Naive thymus-derived CD8-positive, alpha-beta T cell (primary cell): ENCODE measurements at places on chromosomes 2 and 18. TPM values are rescaled to one million over a fixed set of nuclear protein-coding genes. Genes with fewer than 3 reads are reported as not detected.
A peak's percentile ranks its signal among the peaks of the same experiment; 100 is the strongest.

DNA sequence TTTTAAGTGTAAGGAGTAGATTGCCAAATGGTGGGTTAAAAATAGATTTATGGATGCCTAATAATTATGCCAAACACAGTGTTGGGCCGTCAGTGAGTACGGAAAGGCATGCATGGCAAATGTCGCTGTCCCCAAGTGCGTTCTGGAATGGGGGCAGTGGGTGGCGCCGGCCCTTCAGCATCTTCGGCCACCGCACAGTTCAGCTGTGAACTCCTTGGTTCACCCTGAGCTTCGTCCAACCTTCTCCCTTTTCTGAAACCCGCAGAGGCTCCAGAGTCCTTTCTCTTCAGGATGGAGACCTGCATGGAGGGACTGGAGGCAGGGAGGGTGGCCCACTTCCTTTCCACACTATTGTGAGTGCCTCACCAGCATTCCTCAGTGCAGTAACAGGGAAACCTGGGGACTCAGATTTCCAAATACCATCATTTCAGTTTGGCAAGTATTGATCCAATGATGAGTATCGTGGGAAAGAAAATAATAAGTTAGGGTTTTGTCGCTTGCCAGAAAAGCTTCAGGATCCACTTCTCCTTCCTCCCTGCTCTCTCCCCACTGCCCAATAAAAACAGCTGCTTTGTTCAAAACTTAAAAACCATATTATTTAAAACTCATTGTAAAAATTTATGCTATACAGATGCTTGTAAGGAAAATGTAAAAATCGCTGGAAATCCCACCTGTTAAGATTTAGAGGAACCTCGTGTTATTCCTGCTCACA is 74.6 kb upstream of the TXNDC2 start:
- no peaks in the 10 kb centered on the region for H3K36me3 ChIP-seq
- H3K27ac ChIP-seq, result no peak overlapping the region
- H3K4me1 ChIP-seq, result no peaks in the 10 kb centered on the region
- no peak for DNase-seq
- no peak overlapping the region for H3K4me3 ChIP-seq
- H3K27me3 ChIP-seq, result no peaks in the 10 kb centered on the region

GRCh38 chr2:208013285-208014178 is 11.8 kb downstream of the PLEKHM3 start:
- H3K27ac ChIP-seq, result peak overlapping the region; percentile 47
- H3K4me3 ChIP-seq, result no peak overlapping the region
- peaks cover 55% of the 10 kb centered on the region for H3K4me1 ChIP-seq
- no peaks in the 10 kb centered on the region for H3K27me3 ChIP-seq
- DNase-seq, result no peak

DNA sequence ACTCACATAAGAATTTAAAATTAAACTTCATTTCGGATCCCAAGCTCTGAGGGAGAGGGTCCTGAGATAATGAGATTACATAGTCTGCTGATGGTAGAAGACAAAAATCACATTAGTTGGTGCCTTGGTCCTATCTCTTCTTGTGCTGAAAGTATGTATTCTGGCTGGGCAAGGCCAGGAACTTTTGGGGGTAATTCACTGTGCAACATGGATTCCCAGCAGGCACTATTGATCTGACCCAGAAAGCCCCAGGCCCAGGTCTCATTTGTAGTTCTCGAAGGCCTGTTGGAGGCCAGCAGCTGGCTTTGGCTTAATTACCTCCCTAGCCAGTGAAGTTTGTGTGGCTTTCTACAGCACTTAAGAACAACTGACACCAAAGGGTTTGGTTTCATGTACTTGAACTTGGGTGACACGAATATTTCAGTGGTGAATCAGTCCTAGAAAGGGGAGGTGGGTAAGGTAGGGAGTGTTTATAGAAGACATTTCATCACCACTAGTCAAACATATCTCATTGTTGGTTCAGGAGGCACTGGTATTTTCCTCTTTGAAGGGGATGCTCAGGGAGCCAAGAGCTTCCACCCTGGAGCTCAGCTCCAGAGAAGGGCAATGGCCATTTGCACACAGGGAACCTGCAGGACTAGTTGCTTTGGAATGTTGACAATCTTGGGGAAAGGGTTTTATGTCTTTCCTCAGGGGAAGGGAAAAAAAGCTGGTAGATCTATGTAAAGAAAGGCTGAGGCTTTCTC is 217.8 kb downstream of the OSR1 start:
- no peaks in the 10 kb centered on the region for H3K27me3 ChIP-seq
- no peak overlapping the region for H3K4me3 ChIP-seq
- DNase-seq, result no peak
- no peak overlapping the region for H3K27ac ChIP-seq
- no peaks in the 10 kb centered on the region for H3K4me1 ChIP-seq
- no peaks in the 10 kb centered on the region for H3K36me3 ChIP-seq

- H3K27me3 ChIP-seq, result no peaks in the 10 kb centered on the region
- no peaks in the 10 kb centered on the region for H3K4me1 ChIP-seq
- H3K36me3 ChIP-seq, result no peaks in the 10 kb centered on the region
- no peak overlapping the region for H3K27ac ChIP-seq
- no peak overlapping the region for H3K4me3 ChIP-seq
- no peak for DNase-seq
These were observed 269.4 kb upstream of the NRXN1 start for GRCh38 chr2:51301381-51301780.

DNA sequence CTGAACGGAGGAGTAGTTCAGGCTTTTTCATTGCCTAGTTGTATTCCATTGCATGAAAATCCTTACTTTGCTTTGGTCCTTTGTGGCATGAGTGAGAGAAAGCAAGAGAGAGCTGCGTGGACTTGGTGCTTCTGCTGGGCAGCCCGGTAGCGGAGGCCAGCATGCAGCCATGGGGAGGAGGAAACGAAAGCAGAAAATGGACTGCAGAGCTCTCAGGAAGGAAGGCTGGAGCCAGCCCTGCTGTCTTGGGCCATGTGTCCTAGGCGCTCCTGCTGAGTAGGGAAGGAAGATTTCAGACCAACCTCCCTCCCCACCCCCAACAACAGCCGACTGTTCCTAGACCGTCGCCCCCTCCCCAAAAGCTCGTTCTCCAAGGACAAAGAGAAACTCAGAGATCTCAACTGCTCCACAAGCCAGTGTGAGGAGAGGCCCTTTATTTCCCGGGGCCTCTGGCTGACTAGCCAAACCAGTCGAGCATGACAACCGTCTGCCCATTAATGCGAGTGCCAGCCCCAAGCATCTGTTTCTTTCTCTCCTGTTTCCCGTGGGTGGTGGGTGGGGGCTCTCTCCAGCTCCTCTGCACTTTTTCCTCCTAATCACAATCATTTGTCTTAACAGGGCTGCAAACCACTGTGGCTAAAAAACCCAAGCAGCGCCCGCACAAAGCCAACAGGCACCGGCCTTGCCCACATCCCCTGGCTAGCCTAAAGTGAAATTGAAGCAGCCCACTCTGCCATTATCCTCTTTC is 66.8 kb upstream of the FZD7 start:
- H3K36me3 ChIP-seq, result no peaks in the 10 kb centered on the region
- H3K27me3 ChIP-seq, result no peaks in the 10 kb centered on the region
- no peak overlapping the region for H3K27ac ChIP-seq

DNA sequence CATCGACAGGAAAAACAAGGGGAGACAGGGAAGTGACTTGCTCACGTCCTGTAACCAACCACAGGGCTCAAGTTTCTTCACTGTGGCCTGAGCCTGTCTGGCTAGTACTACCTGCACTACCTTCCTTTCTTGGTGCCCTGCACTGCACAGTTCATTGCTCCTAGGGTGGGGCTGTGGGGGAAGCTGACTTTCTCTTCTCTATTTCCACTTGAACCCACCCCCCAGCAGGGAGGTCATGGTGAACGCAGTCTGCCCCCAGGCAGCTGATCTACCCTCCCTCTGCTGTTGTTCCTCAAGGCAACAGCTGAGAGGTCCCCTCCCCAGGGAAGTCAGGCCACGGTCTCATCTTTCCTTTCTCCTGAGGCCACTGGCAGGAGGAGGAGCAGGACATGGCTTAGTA is 532.1 kb downstream of the SOX11 start:
- no peak overlapping the region for H3K27ac ChIP-seq
- H3K36me3 ChIP-seq, result no peaks in the 10 kb centered on the region
- H3K4me1 ChIP-seq, result no peaks in the 10 kb centered on the region
- H3K27me3 ChIP-seq, result peaks cover 3% of the 10 kb centered on the region
- H3K4me3 ChIP-seq, result no peak overlapping the region
- no peak for DNase-seq

DNA sequence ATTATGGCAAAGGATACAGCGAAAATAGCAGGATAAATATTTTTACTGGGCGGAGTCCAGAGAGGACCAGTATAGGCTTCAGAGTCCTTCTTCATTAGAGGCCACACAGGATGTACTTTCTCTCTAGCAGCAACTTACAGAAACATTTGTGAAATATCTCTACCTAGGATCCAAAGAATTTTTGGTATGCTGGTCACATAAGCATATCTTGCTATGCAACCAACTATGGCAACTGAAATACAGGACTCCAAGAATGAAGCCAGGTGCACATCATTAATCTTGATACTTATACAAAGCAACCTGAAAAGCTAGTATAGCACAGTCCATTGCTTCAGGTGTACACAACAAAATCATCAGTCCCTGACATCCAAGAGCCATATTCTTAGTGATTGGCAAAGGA is 59.1 kb upstream of the NABP1 start:
- no peak for DNase-seq
- no peak overlapping the region for H3K4me3 ChIP-seq
- H3K27me3 ChIP-seq, result no peaks in the 10 kb centered on the region
- H3K27ac ChIP-seq, result peak overlapping the region; percentile 75

DNA sequence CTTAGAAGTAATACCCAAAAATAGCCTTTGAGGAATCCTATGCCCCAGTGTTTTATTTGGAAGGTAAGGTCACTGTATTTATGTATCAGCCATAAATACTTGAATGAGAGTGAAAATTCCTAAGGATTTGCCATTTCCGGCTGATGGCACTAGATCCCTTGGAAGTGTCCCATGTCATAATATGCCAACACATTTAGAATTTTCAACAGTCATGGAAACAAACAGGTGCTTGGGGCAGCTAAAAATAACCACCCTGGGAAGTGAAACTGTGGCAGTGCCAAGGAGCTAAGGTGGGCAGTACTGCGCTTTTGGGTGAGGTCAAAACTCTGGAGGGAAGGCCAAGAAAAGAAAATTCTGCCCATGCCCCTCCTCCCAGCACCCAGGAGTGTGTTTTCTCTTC is 80.2 kb downstream of the TCF7L1 start:
- H3K27ac ChIP-seq, result no peak overlapping the region
- no peak overlapping the region for H3K4me3 ChIP-seq
- H3K36me3 ChIP-seq, result no peaks in the 10 kb centered on the region
- peaks cover 34% of the 10 kb centered on the region for H3K27me3 ChIP-seq

DNA sequence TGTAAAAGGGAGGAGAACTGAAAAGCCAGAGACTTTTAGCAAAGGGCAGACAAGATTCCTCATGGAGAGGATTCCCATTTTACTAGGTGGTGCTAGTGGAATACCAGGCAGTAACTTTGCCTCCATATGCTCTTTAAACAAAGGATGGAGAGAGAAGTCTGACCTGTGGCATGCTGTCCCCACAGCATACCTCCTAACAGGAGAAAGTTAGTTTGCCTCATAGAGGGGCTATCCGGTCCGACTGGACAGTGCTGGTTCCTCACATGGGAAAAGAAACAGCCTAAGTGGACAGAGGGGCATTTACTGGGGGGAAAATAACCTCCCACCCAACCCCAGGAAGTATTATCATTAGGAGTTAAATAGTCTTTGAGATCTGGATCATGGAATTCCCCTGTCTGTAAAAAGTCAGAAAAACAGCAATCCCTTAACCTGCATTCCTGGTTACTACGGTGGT is 31.6 kb upstream of the GMCL1 start:
- H3K36me3 ChIP-seq, result peaks cover 3% of the 10 kb centered on the region
- H3K4me1 ChIP-seq, result peaks cover 16% of the 10 kb centered on the region
- H3K4me3 ChIP-seq, result peak overlapping the region; percentile 53

GRCh38 chr2:42060028-42060427 is 12.2 kb downstream of the PKDCC start:
- H3K27ac ChIP-seq, result no peak overlapping the region
- DNase-seq, result no peak
- no peaks in the 10 kb centered on the region for H3K36me3 ChIP-seq
- H3K4me1 ChIP-seq, result no peaks in the 10 kb centered on the region

GRCh38 chr18:41809652-41810051 is 145.4 kb upstream of the PIK3C3 start:
- H3K36me3 ChIP-seq, result no peaks in the 10 kb centered on the region
- DNase-seq, result no peak

DNA sequence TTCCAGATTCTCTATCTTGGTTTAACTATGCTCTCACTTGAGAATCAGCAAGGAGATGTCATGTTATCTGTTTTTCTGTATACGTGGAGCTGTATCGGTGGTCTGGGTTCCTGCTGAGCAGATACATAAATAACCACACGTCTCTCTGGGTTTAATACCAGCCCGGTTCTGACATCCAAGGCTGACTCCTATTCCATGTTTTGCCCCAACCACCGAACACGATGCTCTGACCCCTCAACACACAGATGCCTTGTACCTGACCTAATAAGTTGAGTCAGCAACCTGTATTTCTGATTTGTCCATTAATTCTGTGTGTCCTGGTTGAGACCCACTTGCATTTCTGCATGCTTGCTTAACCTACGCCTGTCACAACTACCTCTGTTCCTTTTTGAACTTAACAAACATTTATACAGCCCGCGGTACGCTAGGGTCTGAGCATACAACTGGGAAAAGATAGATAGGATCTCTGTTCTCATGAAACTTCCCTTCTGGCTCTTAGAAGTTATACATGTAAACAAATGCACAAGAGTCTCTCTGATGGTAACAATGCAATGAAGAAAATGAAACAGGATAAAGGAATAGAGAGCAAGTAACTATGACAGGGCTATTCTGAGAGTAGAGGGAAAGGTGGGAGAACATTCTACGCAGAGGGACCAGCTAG is 480.4 kb downstream of the PARD3B start:
- DNase-seq, result no peak
- peaks cover 14% of the 10 kb centered on the region for H3K4me1 ChIP-seq
- no peak overlapping the region for H3K4me3 ChIP-seq
- no peak overlapping the region for H3K27ac ChIP-seq

- no peaks in the 10 kb centered on the region for H3K4me1 ChIP-seq
- H3K36me3 ChIP-seq, result no peaks in the 10 kb centered on the region
- no peak for DNase-seq
- peaks cover 5% of the 10 kb centered on the region for H3K27me3 ChIP-seq
- H3K27ac ChIP-seq, result no peak overlapping the region
- H3K4me3 ChIP-seq, result no peak overlapping the region
These were observed 210.0 kb downstream of the RBM43 start for GRCh38 chr2:151051574-151052220.

- H3K4me1 ChIP-seq, result no peaks in the 10 kb centered on the region
- no peak overlapping the region for H3K4me3 ChIP-seq
- no peak overlapping the region for H3K27ac ChIP-seq
- peaks cover 18% of the 10 kb centered on the region for H3K36me3 ChIP-seq
These were observed 138.4 kb downstream of the ZNF516 start for GRCh38 chr18:76356666-76357065.

GRCh38 chr18:12352188-12352587 is 24.8 kb downstream of the AFG3L2 start:
- no peak for DNase-seq
- H3K27me3 ChIP-seq, result no peaks in the 10 kb centered on the region
- no peak overlapping the region for H3K27ac ChIP-seq
- H3K36me3 ChIP-seq, result peaks cover 27% of the 10 kb centered on the region

OTX1 gene
- polyA plus RNA-seq, result not detected

LOXHD1 gene
- polyA plus RNA-seq, result not detected

EIF5B gene
- polyA plus RNA-seq, result 12.6 TPM

C18orf54 gene
- polyA plus RNA-seq, result 0.98 TPM
